ENCODE measurements at places on chromosomes 3 and 15. TPM values are rescaled to one million over a fixed set of nuclear protein-coding genes. Genes with fewer than 3 reads are reported as not detected.

TM4SF18 gene
- 7.9 TPM for total RNA-seq

SENP7 gene
- 23.4 TPM for total RNA-seq

TMPRSS7 gene
- total RNA-seq: not detected

RASGRP1 gene
- 1.3 TPM for total RNA-seq

RPL32 gene
- total RNA-seq: 396 TPM

BBX gene
- total RNA-seq: 28.8 TPM

HGD gene
- total RNA-seq: 14.2 TPM

THUMPD3 gene
- total RNA-seq: 16.1 TPM

CX3CR1 gene
- 1.3 TPM for total RNA-seq

VWA5B2 gene
- total RNA-seq: 6.0 TPM

TTC23 gene
- 26.4 TPM for total RNA-seq

TMEM108 gene
- total RNA-seq: 1.6 TPM

GOLGA8S gene
- not detected for total RNA-seq

LEKR1 gene
- 1.3 TPM for total RNA-seq

AGBL1 gene
- total RNA-seq: not detected

DMXL2 gene
- 48.1 TPM for total RNA-seq

CD80 gene
- total RNA-seq: 0.26 TPM

SLC28A1 gene
- total RNA-seq: not detected

XPC gene
- total RNA-seq: 34.9 TPM

SLC22A14 gene
- total RNA-seq: not detected

PLSCR2 gene
- total RNA-seq: not detected

ILDR1 gene
- total RNA-seq: 2.9 TPM

KIF15 gene
- not detected for total RNA-seq

TMEM39A gene
- total RNA-seq: 85.4 TPM

FOXL2NB gene
- total RNA-seq: not detected

ZDHHC23 gene
- total RNA-seq: 7.0 TPM

PATL2 gene
- total RNA-seq: 1.0 TPM

GOLGA8M gene
- total RNA-seq: not detected

MINAR1 gene
- total RNA-seq: 3.0 TPM

CACNA2D2 gene
- 1.3 TPM for total RNA-seq

MED12L gene
- 0.33 TPM for total RNA-seq

TMEM266 gene
- 0.66 TPM for total RNA-seq

ARHGAP11A gene
- 1.6 TPM for total RNA-seq

PLCL2 gene
- 13.7 TPM for total RNA-seq

SAMMSON gene
- not detected for total RNA-seq

MESP2 gene
- 1.8 TPM for total RNA-seq
